ENCODE measurements at places on chromosomes 1 and 21.

GRCh38 chr1:56396581-56396980, 182.8 kb downstream of the PLPP3 start:
- DNase-seq = no peak

- peak; percentile 77 for DNase-seq
These were observed 8.0 kb upstream of the MACF1 start for GRCh38 chr1:39196244-39197215.

DNA sequence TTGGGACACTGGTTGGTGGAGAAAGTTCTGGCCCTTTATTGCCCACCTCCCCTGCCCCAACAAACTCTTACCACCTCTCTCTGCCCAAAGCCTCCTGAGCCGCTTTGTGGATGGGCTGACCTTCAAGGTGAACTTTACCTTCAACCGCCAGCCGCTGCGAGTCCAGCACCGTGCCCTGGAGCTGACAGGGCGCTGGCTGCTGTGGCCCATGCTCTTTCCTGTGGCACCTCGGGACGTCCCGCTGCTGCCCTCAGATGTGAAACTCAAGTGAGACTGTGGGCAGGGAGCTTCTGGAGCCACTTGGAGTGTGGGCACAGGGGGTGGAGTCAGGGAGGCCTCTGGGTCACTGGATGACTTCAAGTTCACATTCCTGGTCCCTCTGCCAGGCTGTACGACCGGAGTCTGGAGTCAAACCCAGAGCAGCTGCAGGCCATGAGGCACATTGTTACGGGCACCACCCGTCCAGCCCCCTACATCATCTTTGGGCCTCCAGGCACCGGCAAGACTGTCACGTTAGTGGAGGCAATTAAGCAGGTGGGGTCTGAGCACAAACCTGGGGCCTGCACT, 12.5 kb downstream of the RHOC start:
- DNase-seq = no peak

DNA sequence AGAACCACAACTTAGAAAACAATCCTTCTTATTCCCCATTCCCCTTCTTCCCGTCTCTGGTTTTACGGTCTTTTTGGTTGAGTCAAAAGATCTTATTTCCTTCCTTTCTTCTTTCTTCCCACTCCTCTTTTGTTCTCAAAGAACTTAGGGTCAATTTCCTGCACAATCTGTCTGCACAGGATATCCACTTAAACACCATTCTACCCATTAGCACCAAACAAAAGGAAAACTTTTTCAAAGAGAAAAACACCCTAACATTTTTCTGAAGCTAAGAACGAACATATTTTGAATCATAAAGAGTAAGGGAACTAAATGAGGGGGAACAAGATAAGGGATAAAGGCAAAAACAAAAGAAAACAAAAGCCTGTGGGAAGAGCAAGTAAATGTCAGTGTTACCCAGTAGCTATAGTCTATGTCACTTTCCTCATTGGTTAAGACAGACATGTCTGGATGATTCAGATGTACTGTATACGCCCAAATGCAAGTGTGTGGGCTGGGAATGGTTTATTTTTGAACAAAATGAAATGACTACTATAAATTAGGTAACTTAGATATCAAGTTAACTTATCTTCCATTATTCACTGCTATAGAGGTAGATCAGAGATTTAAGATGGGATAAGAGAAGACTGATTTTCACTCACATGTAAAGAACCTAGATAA, 59.9 kb downstream of the TOR3A start:
- DNase-seq = peak; percentile 55

GRCh38 chr1:31723828-31724359, 20.1 kb upstream of the COL16A1 start:
- peak; percentile 71 for DNase-seq

GRCh38 chr1:46437723-46438122, 43.6 kb downstream of the FAAH start:
- no peak for DNase-seq

DNA sequence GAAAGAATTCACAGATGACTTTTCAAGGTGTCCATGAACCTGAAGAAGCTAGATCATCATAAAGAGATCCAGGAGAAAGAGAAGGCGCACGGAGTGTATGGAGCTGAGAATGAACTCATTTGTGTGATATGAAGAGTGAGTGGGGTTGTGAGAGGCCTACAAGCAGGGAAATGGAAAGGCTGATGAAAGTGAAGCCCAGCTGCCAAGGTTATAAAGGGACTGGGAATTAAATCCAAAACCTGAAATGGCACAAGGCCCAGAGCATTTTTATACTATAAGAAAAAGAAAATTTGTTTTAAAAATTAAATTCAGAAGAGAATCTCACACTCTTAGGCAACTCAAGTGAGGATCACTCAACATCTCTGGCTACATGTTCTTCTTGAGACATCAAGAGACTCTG, 43.4 kb downstream of the HSD3B1 start:
- DNase-seq = no peak

GRCh38 chr1:227120826-227121225, 180.7 kb downstream of the COQ8A start:
- no peak for DNase-seq

DNA sequence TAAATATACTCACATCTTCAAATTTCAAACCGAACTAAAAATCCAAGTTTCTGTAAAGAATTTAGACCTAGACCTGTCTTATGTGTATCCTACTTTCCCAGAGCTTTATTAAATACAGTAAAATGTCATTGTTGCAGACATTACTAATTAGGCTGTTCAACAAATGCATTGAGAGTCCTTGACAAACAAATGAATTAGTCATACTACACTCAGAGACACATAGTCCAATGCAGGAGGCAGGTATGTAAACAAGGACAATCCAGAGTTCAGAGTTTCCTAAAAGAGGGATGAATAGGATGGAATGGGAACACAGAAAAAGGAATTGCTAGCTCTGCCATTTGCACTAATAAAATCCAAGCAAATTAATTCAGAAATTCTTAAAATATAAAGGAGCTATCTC, 1.6 kb upstream of the EGLN1 start:
- DNase-seq = no peak

- no peak for DNase-seq
These were observed 289.2 kb downstream of the GRIK1 start for GRCh38 chr21:29650523-29651022.

- DNase-seq = no peak
These were observed 68.8 kb upstream of the RBM34 start for GRCh38 chr1:235229868-235230267.
